ENCODE measurements at places on chromosomes 7 and 10.

DNA sequence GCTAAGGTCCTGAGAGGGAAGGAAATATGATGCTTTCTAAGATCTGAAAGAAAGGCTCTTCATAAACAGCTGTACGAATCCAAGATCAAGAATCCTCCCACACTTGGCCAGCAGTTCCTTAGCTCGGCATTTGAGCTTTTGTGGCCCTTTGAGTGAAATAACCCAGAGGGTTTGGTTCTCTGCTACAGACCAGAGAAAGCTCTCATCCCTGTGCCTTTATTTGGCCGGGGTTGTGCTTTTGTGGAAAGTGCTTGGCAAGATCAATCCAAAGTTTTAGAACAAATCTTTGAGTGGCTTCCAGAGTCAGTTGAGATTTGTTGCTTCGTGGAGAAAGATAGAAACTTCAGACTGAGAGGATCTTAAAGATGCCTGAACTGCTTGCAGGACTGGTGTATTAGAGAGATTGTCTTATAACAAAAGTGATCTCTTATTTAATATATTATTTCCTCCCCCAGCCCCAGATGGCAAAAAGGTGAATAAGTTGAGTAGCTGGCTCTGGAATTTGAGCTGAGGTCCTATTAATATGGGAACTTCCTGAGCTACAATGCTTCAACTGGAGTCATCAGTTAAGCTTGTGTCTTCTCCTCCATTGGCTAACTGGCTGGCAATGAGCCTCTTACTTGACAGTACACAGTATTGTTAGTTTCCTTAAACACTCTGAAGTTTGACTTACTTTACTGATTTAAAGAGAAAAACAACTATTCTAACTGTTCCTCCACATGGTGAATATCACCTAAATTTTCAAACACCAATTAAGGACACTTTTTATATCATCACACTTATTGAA, 687.3 kb downstream of the MAGI2 start:
- DNase-seq: no peak

- peak; percentile 13 for DNase-seq
Measured at GRCh38 chr7:44072364-44073231, 7.2 kb upstream of the PGAM2 start.

- no peak for DNase-seq
Measured at GRCh38 chr10:28627102-28627501, 50.2 kb upstream of the BAMBI start.

- DNase-seq: no peak
Measured at GRCh38 chr7:106792233-106792926, 72.7 kb upstream of the PIK3CG start.

GRCh38 chr10:102988404-102989314, 70.6 kb downstream of the CNNM2 start:
- DNase-seq: no peak

- no peak for DNase-seq
Measured at GRCh38 chr10:89478739-89479654, 56.4 kb downstream of the SLC16A12 start.

GRCh38 chr7:7564323-7564780, 2.3 kb upstream of the MIOS start:
- no peak for DNase-seq

GRCh38 chr7:121339082-121339481, 10.3 kb downstream of the WNT16 start:
- DNase-seq: no peak

DNA sequence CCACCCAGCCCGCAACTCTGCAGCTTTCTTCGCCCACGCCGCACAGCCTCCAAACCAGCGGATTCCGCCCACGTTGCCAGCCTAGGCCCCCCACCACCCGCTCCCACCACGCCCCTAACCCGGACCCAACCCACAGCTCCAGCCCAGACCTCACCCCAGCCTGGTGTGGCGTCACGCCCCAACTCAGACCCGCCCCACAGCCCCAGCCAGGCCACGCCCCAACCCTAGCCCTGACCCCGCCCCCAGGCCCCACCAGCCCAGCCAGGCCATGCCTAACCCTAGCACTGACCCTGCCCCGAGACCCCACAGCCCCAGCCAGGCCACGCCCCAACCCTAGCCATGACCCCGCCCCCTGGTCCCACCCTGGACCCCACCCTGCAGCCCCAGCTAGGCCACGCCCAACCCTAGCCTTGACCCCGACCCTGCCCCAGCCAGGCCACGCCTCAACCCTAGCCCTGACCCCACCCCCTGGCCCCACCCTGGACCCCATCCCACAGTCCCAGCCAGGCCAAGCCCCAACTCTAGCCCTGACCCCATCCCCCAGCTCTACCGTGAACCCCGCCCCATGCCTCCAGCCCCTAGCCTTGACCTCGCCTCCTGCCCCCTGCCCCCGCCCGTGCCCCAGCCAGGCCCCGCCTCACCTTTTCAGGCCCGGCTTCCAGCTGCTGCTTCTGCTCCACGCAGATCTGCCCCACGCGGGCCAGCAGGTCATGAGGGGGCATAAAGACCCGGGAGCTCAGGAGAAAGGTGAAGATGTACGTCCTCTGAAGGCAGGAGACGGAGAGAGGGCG, 64.0 kb downstream of the RASGEF1A start:
- DNase-seq: no peak

Measured in hippocampal formation (tissue), 2 donors.